Mucosa of descending colon (tissue), 3 donors: ENCODE measurements at places on chromosomes 2 and 18. TPM values are rescaled to one million over a fixed set of nuclear protein-coding genes. Genes with fewer than 3 reads are reported as not detected.

ADCYAP1 gene
- total RNA-seq: 3.4 TPM

SLC4A3 gene
- total RNA-seq: 0.29 TPM

RMDN2 gene
- 46.2 TPM for total RNA-seq

AQP4 gene
- not detected for total RNA-seq

MRPL19 gene
- 53.3 TPM for total RNA-seq

CIB4 gene
- total RNA-seq: not detected

REG3G gene
- not detected for total RNA-seq

CCDC150 gene
- 2.1 TPM for total RNA-seq

WDCP gene
- total RNA-seq: 4.6 TPM

RAB17 gene
- total RNA-seq: 62.8 TPM

VIL1 gene
- 194 TPM for total RNA-seq

HEATR5B gene
- total RNA-seq: 18.1 TPM
